NCI-H446 (cell line): ENCODE measurements at places on chromosomes 7 and 10.

- DNase-seq: no peak
Observed at GRCh38 chr10:58300676-58301075, 31.7 kb downstream of the CISD1 start.

DNA sequence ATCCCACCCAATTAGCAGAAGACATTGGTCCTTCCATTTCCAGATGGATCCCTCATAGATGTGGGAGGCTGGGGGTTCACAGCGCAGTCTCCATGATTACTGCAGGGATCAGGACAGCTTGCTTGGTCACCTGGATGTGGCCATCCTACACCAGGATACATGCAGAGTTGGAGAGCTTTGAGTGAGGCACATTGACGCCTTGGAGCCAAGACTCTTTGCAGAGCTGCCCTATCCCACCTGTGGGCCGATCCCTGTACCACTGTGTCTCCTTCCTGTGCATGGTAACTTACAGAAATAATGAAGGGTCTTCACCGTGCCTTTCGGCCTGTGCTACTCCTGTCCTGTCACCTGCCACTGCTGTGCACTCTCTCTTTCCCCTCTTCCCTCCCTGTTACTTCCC lies 444.8 kb downstream of the GLRX3 start:
- no peak for DNase-seq

- no peak for DNase-seq
Observed at GRCh38 chr10:80448209-80448942, 5.7 kb upstream of the TSPAN14 start.

DNA sequence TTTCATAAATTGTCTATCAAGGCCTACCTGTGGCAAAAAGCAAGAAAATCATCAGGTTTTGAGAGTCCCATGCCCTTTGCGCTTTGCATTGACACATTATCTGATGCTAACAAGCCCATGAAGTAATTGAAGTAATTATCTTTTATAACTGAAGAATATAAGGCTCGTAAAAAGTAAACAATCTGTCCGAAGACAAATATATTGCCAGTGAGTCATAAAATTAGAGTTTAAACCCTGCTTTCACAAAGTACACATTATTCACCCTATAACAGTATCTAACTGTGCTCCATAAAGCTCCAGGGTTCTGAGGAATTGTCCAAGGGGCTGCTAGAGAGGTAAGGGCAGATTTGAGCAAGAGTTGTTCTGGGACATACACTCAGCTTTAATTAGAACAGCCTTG lies 102.3 kb upstream of the PPP1R3A start:
- DNase-seq: no peak

GRCh38 chr10:97069576-97070362 lies 116.0 kb downstream of the SLIT1 start:
- no peak for DNase-seq
